Daoy (cell line): ENCODE measurements at places on chromosomes 12 and 14. TPM values are rescaled to one million over a fixed set of nuclear protein-coding genes. Genes with fewer than 3 reads are reported as not detected.

DNA sequence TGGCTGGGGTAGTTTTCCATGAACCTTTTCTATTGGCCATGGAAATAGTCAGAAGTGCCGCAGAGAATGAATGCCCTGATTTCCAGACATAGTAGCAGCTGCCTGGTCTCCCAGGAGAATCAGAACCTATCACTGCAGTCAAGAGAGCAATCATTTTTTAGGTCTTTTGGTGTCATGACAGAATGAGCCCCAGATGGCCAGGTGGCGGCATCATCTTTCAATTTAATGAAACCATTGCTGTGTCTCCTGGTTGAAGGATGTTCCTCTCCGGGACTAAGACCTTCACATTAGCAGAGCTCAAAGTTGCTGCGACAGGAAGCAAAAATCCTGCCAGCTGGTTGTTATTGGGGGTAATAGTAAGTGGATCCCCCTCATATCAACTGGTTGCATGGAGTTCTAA, 18.8 kb downstream of the TNFAIP2 start:
- no peak for DNase-seq

DNA sequence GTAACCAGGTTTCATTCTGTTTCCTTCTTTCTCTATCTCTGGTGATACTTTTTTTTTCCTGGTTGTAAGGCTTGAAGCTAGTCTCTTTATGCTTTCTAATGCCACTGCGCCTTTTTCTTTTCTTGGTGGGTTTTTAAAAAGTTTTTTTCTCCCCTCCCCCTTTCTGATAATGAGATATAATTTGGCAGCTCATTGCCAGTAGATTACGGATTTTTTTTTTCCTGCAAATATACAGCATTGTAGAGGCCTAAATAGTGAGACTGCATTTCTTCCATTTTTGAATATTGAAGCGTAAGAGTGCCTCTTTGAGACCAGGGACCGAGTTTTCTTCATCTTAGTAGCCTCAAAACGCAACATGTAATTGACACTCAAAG, 1.1 kb downstream of the PAPOLA start:
- DNase-seq = no peak

- no peak for DNase-seq
These were observed 18.5 kb downstream of the MMAB start for GRCh38 chr12:109554761-109555160.

DNA sequence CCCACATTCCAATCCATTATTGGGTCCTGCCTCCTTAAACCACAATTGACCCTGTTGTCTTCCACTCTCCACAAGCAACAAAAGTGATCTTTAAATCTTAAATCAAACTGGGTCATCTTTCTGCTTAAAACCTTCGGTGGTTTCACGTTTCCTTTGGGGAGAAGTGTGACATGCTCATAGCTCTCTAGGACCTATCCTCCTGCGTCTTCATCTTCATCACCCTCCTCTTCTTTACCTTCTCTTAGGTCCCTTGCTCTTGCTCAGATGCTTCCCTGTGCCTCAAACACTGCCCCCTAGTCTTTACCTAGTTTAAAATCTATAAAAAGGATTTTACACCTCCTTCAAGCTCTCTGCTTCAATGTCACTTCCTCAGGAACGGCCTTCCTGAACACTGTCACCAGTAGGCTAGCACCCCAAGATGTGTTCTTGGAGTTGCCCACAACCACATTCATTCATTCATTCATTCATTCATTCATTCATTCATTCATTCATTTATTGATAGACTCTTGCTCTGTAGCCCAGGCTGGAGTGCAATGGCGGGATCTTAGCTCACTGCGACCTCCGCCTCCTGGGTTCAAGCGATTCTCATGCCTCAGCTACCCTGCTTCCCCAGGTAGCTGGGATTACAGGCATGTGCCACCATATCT, 46.8 kb downstream of the GALNT4 start:
- no peak for DNase-seq

GRCh38 chr12:68326716-68327115, 5.4 kb downstream of the MDM1 start:
- DNase-seq = no peak

DNA sequence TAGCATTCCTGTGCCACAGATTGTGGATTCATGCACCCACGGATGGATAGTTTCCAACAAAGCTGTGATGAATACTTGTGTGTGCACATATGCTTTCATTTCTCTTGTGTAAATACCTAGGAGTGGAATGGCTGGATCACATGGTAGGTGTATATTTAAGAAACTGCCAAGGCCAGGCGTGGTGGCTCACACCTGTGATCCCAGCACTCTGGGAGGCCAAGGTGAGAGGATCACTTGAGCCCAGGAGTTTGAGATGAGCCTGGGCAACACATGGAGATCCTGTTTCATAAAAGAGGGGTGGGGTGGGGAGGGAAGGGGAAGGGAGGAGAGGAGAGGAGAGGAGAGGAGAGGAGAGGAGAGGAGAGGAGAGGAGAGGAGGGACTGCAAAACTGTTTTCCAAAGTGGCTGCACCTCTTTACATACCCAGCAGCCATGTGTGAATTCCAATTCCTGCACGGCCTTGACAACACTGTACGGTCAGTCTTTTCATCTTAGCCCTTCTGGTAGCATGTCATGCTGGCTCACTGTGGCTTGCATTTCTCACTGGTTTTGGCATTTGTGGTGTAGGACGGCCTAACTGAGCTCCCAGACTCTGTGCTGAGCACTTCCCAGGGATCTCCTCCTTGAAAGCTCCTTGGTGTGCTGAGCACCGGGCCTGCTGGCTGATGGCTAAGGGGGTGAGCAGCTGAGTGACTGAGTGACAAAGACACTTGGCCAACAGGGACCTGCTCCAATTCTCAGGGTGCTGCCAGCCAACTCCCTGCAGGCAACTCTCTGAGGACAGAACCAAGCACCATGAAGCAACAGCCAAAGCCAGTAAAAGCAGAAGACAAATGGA, 27.9 kb downstream of the SYNE3 start:
- DNase-seq = no peak

DNA sequence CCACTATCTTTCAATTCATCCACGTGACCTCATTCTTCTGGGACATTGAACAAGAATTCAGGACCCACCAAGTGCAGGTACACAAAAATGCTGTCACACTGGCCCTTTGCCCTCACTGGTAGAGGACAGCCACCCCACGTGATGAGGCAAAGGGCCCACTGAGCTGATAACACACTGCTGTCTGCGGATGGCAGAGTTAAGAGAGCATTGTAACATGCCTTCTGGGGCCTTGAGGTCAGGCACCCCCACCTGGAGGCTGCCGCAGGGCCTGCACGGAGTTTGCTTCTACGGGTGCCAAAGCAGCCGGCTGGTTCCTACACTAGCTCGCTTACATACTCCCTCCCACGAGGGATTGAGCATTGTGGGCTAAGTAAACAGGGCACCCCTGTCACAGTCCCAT, 101.0 kb downstream of the LRIG3 start:
- DNase-seq = no peak

- DNase-seq = peak; percentile 42
These were observed 520 bp upstream of the MON2 start for GRCh38 chr12:62466018-62466593.

The SSPN gene
- total RNA-seq = 6.0 and 7.3 TPM in 2 replicates

DNA sequence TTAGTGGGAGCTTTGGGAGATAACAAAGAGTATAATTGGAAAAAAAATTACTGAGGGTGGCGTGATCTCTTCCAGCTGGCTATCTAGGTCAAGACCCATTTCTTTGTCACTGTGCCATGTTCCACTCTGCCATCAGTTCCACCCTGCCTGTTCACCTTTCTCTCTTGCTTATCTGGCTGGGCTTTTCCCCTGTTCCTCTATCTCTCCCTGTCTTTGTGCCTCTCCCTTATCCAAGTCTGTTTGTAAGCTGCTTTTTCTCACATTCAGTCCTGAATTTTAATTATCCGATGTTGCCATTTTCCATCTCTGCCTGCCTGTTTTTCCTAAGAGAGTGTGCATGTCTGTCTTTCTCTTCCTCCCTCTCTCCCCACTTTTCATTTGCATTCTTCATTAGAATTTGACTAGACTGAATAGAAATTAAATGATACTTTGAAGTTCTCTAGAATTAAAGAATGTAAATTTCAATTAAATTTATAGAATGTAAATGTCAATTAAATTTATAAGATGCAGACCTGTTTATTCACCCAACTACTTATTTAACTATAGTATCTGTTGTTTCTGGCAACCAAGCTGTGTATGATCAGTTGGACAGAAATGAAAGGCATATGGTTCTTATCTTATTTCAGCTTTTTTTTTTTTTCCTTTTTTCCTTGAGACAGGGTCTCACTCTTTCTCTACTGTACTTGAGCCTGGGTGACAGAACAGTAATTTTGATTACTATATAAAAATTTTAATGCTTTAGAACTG, 40.9 kb upstream of the A2ML1 start:
- no peak for DNase-seq

The FAM90A1 gene
- total RNA-seq = 0.17 TPM in 1 of 2 replicates, not detected in the other

- DNase-seq = peak; percentile 88
These were observed 39.0 kb downstream of the CKB start for GRCh38 chr14:103483600-103483999.

DNA sequence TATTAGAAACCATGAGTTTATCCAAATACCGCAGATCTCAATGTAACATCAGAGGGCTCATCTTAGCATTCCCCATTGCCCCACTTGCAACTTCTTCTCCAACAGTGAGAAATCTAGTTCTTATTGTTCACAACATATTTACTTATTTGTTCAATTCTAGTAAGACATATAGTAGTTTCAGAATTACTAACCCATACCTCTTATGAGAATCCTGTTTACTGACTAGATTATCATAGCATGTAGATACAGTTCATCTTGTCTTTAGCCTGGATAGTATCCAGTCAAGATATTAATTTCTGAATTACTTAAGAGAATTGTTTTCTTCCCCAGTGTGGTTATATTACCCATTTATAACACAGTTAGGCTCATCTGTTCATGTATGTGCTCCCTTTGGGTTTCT, 80.6 kb downstream of the NIN start:
- DNase-seq = no peak

DNA sequence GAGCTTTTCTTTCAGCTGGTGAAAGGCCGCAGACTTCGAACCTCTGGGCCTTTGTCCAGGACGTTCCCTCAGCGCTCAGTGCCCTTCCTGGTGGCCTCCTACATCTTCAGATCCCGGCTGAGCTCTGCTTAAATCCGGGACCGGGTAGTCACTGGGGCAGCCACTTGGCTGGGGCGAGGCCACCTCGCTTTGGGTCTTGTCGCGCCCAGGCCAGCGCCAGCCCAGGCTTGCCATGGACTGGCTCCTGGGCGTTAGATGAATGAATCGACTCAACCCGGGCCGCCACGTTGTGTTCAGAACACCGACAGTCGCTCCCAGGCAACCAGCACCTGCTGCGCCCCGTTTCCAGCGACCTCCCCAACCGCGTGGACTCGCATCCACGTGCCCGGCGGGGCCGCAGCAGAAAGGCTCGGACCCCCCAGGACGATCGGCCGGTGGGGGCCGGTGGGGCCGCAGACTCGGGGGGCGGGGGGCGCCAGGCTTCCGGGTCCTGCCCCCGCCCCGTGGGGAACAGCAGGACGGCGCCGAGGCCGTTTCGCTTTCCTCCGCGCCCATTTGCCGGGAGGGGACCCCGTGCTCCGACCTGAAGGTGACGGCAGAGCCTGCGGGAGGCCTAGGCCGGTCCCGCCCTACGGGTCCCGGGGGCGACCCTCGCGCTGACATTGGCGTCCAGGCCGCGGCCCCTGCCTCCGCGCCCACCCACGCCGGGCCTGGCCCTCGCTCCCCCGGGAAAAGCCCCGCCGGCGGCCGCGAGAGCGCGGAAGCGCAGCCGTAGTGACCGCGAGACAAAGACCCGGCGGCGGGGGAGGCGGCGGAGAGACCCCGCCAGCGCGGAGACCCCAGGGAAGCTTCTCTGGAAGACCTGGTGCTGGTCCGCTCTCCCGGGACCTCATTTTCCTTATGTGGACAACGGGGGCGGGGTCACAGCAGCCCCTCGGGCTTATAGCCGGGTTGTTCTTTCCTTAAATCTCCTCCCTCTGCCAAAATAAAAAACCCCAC, 37.3 kb upstream of the RCOR1 start:
- peak; percentile 70 for DNase-seq

The STON2 gene
- total RNA-seq = 7.8 and 10.5 TPM in 2 replicates

The PACS2 gene
- total RNA-seq = 11.6 and 28.2 TPM in 2 replicates

- DNase-seq = no peak
These were observed 45.1 kb upstream of the MEG3 start for GRCh38 chr14:100780646-100781355.

DNA sequence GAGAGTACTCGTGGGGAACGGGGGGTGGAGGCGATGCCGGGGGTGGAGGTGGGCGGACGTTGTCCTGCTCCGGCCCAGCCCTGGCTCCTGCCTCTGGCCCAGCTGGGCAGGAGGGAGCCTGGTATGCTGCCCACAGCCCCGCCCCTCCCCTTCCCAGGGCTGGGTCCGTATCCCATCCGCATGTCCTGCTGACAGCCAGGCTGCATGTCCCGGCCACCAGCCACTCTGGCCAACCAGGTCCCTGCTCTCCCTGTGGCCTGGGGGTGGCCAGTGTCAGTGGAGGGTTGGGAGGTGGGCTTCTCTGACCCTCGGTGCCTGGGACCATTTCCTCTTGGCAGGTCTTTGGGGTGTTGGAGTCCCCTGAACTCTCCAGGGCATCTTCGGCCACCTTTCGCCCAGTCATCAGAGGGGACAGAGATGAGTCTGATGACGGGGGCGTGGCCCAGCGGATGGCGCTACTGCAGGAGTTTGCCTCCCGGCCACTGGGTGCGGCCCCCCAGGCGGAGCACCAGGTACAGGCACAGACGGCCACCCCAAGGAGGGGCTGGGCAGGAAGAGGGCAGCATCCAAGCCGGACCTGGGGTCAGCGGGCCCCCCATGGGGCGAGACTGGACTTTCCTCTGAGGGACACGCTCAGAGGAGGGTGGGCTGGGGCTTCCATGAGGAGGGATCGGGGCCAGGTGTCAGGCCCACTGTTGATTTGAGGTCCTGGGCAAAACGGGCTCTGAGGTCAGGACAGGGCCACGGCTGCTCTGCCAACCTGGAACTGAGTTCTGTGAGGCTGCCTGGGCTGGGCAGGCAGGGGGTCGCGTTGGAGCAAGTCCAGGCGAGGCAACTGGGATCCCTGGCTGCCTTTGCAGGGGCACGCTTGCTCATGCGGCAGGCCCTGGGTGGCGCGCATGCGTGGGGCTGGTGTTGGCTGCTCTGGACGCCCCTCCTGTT, 20.2 kb downstream of the CEP170B start:
- no peak for DNase-seq

The FZD10 gene
- total RNA-seq = 0.17 and 0.74 TPM in 2 replicates
